Activated CD4-positive, alpha-beta T cell treated with anti-CD3 and anti-CD28 coated beads, Interleukin-2, amount 10 ng/mL, durations not matched to agents 7 days and 5 days (primary cell): ENCODE measurements at places on chromosomes 7 and 10.

- DNase-seq: peak; percentile 46
Observed at GRCh38 chr10:8402576-8402975, 348.1 kb downstream of the GATA3 start.

GRCh38 chr7:65722361-65722792 lies 150.5 kb upstream of the VKORC1L1 start:
- peak; percentile 78 for DNase-seq

DNA sequence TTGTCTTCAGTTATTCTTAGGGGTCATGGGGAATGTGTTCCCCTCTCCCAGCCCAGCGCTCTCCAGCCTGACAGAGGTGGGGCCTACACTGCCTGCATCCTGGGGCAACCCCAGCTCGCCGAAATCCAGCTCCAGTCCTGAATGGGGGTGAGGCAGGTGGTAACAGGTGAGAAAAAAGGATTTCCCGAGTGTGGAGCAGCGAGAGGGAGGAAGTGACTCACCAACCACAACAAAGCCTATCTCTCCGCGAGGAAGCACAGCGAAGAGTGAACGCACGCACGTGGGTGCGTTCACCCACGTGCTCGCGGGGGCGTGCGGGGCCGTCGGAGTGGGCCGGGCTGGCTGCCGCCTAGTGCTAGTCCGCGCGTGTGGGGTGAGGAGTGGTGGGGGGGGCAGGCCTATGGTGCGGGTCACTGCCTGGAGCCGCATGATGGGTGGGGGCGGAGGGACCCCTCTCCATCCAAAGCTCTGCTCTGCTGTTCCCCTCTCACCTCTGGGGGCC lies 855 bp upstream of the PALD1 start:
- DNase-seq: peak; percentile 87

- DNase-seq: peak; percentile 66
Observed at GRCh38 chr7:158814637-158815036, 14.7 kb downstream of the ESYT2 start.

DNA sequence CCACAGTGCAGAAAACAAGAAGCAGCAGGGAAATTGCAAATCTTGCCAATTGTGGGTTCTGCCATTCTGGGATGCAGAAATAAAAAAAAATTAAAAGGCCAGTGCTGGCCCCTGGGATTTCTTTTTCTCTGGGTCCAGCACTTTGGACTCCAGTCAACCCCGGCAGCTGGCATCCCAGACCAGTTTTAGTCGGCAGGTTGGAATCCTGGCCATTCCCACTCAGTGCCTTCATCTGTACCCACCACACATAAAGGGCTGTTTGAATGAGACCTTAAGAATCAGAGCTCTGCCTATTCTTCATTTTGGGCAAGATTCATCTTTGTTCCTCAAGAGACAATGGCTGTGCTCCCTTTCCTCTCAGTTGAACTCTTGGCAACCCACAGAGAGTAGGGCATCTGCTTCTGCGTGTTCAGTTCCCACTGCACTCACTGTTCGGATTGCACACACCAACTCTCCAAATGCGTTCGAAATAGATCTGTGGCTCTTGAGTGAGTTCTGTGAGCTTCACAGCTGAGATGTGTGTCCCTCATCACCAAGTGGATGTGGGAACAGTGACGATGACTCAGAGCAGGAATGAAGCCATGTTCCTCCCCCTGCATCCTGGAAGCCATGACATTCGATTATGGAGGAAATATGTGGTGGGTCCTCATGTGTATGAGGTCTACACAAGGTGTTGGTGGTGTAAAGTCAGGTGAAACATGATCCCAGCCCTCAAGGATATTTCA lies 63.0 kb upstream of the EGFR start:
- DNase-seq: no peak

DNA sequence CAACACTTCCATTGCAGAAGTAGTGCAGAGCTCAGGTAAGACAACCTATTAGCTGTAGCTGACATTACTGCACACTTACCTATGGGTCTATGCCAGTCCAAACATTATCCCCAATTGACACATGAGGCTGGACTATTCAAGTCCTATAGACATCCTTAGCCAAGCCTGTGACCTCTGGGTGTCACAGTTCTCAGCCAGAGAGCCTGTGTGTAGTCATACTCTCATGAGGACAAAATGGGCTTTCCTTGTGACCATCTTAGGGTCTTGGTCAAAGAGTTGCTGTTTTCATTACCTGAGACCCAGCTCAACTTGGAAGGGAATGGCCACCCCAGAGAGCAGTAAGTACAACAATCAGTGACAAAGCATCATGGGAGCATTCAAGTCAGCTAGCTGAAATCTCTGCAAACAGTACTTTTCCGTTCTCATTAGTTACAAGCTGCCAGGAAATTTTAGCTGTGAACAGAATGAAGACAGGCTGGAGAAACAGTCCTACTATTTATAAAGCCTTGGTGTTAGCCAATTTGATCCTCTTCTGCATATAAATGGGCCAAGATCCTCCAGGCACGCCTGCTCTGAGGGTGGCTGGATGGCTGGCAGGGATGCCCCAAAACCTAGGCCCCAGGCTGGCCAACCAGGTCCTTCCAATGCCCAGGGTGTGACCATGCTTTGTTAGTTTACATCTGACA lies 44.3 kb downstream of the NUDCD3 start:
- no peak for DNase-seq

- no peak for DNase-seq
Observed at GRCh38 chr7:47277321-47277781, 304.6 kb downstream of the TNS3 start.

GRCh38 chr7:4791738-4792536 lies 16.5 kb downstream of the AP5Z1 start:
- peak; percentile 79 for DNase-seq

DNA sequence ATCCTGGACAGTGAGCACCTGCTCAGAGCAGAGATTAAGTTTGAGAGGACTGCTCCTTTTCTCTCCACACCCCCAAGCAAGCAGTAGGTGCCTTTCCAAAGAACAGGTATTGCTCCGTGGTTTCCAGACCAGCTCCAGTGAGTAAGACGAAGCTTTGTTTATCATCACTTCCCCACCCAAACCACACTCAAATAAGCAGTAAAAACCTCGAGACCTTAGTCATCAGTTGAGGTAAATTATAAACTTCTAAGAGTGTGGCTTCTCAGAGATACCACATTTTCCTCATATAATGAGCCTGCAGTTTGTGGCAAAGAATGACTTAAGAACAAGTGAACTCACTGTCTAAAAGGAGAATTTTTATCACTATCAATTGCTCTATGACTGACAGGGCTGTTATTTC lies 50.0 kb upstream of the GRB10 start:
- DNase-seq: peak; percentile 41

DNA sequence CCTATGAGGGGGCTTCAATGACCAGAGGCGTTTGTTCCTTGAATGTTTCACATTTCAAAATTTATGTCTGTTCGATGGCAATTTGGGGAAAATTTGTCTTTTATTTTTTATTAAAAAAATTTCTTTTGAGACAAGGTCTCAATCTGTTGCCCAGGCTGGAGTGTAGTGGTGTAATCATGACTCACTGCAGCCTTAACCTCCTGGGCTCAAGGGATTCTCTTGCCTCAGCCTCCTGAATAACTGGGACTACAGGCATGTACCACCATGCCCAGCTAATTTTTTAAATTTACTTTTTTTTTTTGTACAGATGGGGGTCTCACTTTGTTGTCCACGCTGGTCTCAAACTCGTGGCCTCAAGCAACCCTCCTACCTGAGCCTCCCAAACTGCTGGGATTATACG lies 39.7 kb downstream of the OTUD1 start:
- DNase-seq: no peak

DNA sequence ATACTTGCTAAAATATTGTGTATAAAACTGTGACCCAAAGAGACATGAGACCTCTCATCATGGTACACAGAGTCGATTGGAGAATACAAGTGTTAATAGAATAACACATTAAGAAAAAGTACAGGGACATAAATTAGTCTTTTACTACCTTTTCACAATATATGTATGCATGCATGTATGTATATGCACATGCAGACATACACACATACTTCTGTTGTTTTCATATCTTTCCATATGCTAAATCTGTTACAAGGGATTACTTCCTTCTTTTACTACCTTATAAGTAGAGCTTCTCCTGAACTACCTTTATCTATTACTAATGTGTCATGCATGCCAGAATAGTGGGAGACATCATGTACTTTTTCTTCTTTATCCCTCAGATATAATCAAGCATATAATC lies 131.6 kb downstream of the GPR158 start:
- DNase-seq: no peak

DNA sequence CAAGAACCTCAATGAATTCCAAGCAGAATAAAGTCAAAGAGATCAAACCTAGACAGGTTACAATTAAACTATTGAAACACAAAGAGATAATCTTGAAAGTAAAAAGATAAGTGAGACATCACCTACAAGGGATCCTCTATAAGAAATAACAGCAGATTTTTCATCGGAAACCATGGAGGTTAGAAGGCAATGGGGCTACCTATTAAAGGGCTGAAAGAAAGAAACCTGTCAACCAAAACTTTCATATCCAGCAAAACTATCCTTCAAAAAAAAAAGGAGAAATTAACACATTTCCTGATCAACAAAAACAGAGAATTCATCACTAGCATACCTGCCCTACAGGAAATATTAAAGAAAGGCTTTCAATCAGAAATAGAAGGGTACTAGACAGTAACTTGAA lies 244.9 kb downstream of the ARHGAP12 start:
- DNase-seq: no peak

GRCh38 chr7:95059842-95060313 lies 152.5 kb downstream of the PPP1R9A start:
- DNase-seq: no peak

DNA sequence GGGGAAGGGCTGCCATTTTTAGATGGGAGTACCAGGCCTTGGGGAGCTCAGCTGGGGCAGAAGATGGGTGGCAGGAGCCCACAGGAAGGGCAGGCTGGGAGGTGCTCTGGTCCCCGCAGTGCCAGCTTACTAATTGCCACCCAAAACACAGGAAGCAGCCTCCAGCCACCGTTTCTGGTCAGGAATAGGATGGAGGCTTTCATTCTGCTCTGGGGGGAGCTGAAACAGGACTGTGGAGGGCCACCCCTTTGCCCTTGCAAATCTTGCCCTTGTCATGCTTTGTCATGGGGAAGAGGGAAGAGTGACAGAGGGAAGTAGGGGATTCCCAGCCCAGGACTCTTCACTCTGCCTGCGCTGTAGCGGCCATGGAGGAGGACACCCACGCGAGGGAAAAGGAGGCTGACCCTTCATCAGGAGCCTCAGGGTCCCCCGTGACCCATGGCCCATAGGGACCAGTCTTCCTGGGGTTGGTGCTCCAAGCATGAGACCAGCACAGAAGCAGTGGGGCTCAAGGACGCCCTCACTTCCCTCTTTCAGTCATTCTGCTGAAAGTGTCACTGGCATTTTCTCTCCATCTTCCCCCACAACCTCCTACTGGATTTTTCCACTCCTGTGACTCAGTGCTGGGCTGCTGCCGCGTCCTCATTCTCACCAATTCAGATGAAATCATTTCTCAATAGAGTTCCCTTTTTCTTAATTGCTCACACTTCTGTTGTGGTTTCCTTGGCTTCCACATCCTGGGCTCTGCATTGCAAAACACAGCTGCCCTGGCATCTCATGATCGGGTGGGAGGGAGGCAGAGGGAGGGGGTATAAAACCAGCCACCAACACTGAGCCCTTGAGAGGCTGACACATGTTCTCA lies 61.9 kb downstream of the MKI67 start:
- peak; percentile 77 for DNase-seq

DNA sequence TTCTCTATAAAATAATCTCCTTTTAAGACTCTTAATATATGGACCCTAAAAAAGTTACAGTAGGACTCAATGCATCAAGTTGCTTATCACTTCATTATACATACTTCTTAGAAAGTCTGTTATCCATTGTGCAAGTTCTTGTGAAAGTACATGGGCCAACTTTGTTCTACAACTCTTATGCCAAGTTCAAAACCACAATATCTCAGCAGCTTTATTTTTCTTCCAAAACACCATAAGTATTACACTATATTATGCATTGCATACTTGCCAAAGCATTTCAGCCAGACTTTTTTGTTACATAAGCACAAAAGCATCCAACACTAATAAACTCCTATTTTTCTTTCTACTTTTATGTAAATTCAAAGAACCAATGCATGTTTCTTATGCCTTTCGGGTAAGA lies 94.4 kb downstream of the AHR start:
- no peak for DNase-seq

GRCh38 chr10:24894309-24894708 lies 58.1 kb downstream of the PRTFDC1 start:
- no peak for DNase-seq

- no peak for DNase-seq
Observed at GRCh38 chr7:81308643-81309322, 389.9 kb upstream of the SEMA3C start.

DNA sequence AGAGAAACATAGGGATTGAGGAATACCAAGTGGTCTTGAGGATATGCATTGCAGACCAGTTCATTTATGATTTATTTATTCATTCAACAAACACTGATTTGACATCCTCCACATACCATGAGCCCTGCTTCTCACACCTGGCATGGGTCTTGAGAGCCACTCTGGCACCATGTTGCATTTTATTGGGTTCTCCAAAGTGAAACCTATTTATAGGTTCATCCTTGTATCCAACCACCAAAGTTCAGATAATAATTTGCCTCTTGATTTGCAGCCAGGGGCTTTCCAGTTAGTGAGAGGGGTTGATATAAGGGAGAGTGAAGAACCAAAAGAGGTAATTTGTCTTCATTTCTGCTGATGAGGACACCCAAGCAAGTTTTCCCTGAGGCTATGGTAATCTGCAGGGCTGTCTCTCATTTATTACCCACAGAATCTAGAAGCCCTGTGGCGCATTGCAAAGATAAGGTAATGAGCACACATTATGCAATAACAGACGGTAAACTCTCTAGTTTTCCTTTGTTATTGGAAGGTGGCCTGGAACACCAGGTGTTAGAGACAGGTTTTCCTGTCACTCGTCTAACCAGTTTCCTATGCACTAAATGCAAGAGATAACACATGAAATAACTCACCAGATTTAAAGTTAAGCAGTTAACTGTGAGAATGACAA lies 28.8 kb upstream of the ICA1 start:
- DNase-seq: no peak

- DNase-seq: no peak
Observed at GRCh38 chr10:99656199-99657064, 2.9 kb upstream of the ENTPD7 start.

DNA sequence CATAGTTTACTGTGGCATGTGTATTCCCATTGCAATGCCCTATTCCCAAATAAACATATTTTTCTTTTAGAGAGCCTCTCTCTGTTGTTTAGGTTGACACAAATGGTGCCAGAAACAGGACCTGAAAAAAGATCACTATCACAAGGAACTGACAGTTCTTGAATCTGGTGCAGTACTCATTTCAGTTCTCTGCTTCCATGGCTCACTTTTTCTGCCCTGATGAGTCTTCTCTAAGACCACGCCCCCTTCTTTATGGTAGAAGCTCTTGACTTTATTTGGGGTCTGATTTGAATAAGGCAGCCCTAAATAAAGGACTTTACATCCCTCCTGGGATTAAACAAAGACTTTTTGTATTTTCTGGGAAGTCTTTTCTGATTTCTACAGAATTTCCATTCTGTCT lies 3.5 kb upstream of the CCDC126 start:
- DNase-seq: no peak

DNA sequence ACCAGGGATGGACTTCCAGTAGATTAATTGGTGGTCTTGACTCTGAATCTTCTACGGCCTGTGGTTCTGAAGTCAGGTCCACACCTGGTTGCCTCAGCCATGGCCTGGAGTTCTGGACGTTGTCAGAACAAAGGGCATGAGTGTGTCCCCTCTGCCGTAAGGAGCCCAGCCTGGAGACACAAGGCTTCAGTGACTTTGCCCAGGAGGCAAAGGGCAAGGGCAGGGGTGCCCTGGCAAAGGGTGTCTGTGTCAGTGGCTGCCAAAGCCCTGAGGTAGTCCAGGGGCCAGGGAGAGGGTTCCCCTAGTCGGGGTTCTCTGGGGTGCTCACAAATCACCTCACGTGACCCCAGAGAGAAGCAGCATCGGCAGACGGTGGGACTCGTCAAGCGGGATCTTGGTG lies 273.2 kb upstream of the ZNF32 start:
- no peak for DNase-seq
